ENCODE measurements at places on chromosomes 12 and 14. TPM values are rescaled to one million over a fixed set of nuclear protein-coding genes. Genes with fewer than 3 reads are reported as not detected.

The PRICKLE1 gene
- 15.6 TPM for total RNA-seq

The TPPP2 gene
- 0.62 TPM for total RNA-seq

The C12orf50 gene
- not detected for total RNA-seq

The ACRBP gene
- total RNA-seq = 19.3 TPM

The ATF1 gene
- 16.2 TPM for total RNA-seq

The KRT78 gene
- not detected for total RNA-seq

The GYS2 gene
- total RNA-seq = 0.08 TPM

The CCDC198 gene
- not detected for total RNA-seq

The TMEM63C gene
- 6.6 TPM for total RNA-seq

The SMCO3 gene
- total RNA-seq = 0.13 TPM

The CCNT1 gene
- total RNA-seq = 46.1 TPM

The HCAR2 gene
- total RNA-seq = not detected

The CFAP54 gene
- total RNA-seq = 2.5 TPM

The LRP1-AS gene
- 0.46 TPM for total RNA-seq

The CLEC6A gene
- total RNA-seq = not detected

The LHX5 gene
- total RNA-seq = not detected

The TAS2R8 gene
- total RNA-seq = 0.44 TPM

The CCDC184 gene
- 13.3 TPM for total RNA-seq

The LALBA gene
- not detected for total RNA-seq

The CEBPE gene
- total RNA-seq = not detected

The RNF34 gene
- total RNA-seq = 46.5 TPM

The NPFF gene
- total RNA-seq = not detected

The POP5 gene
- 17.8 TPM for total RNA-seq

Measured in endothelial cell (in vitro differentiated cells).